Stimulated activated CD8-positive, alpha-beta memory T cell treated with anti-CD3 and anti-CD28 coated beads, Interleukin-2, amount 100 ng/mL, for 1 hour (primary cell): ENCODE measurements at places on chromosomes 5 and 9.

DNA sequence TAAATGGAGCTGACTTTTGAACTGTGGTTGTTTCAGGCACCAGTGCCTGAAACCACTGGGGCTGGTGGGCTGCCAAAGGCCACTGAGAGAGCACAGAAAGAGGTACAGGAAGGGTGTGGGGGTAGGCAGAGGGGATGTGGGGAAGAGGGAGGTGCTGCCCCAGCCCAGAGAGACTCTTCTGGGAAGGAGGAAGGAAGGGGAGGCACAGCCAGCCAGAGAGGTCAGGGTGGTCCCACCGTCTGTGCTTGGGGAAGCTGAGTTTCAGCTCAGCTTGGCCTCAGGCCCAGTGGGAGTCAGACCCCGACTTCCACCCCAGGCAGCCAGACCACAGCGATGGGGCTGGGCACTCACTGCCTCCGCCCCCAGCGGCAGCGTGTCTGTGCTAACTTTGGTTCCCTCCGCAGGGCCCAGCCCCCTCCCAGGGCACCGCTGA lies 8.6 kb upstream of the PHYKPL start:
- no peak for DNase-seq

DNA sequence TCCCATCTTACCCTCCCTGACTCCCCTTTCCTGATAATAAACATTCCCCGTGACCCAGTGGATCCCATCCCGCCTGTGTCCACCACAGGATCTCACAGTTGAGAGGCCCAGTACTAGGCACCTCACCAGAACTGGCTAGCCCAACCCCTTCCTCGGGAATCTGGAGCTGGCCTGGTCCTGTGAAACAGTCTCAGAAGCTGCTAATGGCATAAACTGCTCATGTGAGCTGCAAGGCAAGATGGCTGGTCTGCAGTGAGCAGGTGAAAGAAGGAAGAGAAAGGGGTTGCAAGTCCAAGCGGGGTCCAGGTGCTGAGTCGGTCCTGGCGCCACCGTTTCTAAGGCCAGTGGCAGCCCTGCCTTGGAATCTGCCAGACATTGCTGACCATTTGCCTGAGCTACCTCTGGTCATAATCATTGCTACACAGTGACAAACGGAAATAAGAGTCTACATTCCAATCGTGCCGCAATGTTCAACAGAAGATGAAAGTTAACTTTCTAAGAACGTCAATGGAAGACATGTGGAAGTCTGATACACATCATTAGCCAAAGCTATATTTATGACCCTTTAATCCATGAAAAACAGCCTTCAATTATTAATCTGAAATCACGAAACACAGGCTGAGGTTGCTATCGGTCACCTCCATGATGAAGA lies 33.7 kb downstream of the DNAH5 start:
- DNase-seq, result no peak

DNA sequence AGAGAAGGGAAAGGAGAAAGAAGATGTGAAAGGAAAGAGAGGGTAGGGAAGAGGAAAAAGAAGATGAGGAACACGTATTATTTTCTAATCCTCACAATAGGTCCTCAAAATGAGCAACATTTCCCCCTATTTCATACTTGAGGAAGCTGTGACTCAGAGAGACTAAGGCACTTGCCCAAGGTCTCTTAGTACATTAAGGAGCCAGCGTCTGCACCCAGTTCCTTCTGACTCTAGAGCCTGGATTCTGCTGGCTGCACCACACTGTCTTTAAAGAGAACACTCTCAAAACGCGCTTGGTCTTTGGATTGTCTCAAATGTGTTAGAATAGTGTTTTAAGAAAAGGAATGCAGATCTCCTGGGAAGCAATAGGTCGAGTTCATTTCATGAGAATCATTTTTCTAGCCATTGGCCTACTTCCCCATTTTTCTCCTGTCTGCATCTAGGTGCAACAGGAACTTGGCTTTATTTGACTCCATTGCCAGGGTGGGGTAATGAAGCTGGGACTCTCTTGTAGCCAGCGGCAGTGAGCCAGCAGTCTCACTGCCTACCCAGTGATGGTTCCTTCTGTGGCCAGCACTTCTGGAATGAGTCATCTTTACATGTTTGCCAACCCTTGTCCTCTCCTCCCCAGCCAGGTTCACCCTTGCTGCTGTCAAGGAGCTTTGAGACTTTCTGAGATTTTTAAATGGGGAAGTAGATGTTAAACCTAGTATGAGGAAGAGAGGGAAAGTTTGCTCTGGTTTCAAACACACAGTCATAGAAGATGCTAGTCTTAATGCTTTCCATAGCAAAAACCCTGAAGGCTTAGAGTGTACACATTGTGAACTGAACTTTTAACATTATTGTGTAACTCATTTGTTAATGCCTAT lies 82.7 kb downstream of the DOCK8 start:
- no peak for DNase-seq

DNA sequence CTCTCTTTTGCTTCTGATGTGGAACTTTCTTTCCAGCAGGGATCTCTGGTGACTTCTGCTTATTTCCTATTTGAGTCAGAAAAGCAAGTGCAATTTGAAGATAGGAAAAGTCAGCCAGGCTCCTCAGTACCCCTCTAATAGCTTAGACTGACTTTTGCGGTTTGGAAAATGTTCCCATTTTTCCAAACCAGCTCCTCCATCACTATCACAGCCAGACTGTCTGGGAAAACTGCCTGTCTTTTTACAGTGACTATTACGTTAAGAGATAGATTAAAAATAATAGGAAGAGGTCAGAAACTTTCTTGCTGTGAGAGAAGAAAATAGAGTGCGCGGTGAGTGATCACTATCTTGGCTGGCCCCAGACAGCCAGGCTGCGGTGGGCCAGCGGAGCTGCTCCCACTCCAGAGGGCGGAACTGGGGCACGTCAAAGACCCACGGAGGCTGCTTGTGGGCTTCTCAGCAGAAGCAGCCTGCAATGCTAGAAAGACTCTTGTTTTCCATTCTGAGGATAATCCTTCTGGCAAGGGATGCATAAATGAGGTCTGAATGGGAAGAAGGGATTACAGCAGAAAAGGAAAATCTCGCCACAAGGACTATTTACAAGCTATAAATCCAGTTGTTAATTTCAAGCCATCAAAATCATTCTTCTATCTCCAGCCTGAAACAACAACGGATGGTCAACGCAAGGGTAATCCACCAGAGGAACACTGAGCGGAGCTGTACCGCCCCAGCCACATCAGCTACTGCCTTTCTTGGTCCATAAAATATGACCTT lies 151.0 kb upstream of the MSX2 start:
- no peak for DNase-seq

DNA sequence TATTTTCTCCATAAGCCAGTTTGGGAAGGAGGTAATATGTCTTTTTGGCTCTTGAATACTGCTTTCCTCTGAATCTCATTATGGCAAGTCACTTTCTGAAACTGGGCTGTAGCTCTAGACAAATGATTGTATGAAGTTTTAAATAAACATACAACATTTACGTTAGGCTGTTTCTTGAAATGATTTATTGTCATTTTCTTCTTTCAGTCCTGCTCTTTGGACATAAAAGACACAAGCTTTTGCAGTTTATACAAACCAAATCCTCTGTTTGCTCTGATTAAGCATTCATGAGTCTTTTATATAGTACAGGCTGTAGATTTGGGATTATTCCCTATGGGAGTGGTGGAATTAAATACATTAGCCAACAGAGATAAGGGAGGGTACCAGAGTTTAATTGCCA lies 139.7 kb downstream of the CEP120 start:
- DNase-seq, result no peak

- DNase-seq, result no peak
These were observed 150.8 kb downstream of the HACD4 start for GRCh38 chr9:20880675-20881074.

GRCh38 chr9:93276973-93277372 lies 93.0 kb downstream of the WNK2 start:
- DNase-seq, result no peak

DNA sequence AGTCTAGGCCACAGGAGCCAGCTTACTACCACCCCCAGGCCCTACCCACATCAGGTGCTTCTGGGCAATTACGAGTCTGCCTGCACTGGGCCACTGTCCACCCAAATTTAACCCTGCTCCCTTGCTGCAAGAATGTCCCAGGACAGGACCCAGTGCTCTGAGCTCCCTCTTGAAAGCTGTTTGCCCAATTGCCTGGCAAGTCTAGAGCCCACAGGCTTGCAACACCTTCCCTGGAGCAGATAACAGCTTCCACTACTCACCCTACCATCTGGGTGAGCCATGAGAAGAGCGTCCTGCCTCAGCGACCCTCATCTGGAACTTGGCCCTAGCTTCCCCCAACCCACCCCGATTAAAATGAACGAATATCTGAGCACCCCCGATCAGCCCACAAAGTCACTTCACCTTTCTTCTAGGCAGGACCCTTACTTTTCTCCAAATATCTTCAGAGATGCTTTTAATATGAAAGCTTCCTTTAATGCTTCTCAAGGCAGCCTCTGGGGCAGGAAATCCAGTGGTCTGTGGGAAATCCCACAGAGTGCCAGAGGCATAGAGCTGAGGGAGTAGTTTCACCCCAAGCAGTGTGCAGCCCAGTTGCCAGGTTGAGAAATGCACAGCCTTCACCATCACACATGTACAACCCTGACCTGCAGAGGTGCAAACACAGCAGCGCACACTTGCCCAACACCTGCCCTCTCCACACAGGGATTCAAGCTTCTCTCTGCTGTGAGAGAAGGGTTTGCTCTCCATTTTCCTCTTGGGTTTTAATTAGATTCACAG lies 10.6 kb downstream of the ACSL6 start:
- DNase-seq, result no peak

DNA sequence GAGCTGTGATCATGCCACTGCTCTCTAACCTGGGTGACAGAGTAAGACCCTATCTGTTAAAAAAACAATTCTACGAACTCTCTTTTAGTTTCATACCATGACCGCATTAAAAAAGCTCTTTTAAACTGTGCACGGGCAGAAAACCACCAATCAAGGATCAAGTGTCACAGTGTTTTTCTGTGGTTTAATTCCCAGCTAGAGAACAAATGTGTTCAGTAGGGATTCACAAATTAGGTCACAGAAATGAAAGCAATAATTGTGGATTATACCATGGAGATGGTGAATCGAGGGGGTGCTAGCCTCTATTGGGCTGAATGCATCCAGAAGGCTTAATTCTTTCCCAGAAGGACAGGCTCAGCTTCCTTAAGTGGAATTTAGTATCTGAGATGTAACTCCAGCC lies 79.1 kb downstream of the ATG10 start:
- no peak for DNase-seq

DNA sequence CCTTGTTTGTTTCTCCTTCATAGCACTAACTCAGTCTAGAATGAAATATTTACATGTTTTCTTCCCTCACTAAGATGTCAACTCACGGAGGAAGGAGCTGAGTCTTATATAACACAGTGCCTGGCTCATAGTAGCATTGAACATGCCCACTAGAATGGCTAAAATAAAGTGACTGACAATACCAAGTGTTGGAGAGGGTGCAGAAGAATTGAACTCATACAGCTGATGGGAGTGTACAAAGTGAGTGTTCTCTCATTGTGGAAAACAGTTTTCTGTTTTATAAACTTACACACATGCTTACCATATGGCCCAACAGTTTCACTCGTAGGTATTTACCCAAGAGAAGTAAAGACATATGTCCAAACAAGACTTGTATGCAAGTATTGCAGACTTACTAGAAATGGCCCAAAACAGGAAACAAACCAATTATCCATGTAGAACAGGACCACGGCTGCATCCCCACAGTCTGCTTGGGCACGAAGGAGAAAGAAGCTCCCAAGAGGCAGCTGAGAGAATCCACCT lies 87.5 kb downstream of the PPARGC1B start:
- DNase-seq, result no peak

- DNase-seq, result no peak
These were observed 438.9 kb upstream of the WWC1 start for GRCh38 chr5:167852515-167852914.

- no peak for DNase-seq
These were observed 18.6 kb downstream of the STKLD1 start for GRCh38 chr9:133394687-133395271.

GRCh38 chr9:20001058-20001457 lies 212.2 kb upstream of the SLC24A2 start:
- no peak for DNase-seq

GRCh38 chr5:85604378-85604777 lies 1013.4 kb upstream of the COX7C start:
- DNase-seq, result no peak

DNA sequence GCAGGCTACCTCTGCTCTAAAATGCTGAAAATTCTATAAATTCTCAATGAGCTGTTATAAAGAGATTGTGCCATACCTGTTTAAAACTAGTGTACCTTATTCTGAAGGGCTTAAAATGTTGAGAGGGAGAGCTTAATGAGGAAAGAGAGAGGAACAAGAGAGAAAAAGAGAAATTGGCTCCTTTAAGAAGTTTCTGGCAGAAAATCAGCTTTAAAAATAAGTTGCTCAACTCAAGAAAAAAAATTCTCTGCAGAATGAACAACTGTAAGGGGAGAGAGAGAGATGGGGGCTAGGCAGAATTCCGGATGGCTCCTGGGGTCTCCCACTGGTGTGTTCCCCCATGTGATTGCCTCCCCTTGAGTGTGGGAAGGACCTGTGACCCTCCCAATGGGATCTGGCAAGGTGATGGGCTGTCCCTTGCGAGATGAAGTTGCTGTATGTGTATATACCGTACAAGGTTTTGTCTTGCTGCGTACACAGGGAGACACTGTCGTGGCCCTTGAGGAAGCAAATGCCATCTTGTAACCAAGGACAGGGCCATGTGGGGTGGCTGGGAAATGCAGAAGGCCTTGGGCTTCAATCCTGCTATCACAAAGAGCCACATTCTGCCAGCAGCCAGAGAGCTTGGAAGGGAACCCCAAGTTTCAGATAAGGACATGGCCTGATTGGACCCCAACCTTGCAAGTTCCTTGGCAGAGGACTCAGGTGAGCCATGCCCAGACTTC lies 64.3 kb upstream of the S1PR3 start:
- DNase-seq, result no peak

- no peak for DNase-seq
These were observed 62.3 kb downstream of the THBS4 start for GRCh38 chr5:80097451-80097850.

DNA sequence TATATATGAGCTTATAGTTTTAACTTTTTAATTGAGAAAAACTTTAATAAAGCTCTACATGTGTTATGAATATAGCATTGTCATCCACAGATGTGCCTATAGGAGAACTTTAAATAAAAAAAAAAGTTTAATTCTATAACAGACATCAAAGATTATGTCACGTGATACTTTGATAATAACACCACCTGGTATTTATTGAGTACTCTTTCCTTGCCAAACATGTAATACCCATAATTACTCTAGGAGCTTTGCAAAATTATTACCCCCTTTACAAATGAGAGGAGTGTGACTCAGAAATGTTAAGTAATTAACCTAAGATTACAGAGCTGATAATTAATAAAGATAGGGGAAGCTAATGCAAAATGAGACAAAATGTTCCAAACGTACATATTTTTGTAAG lies 43.0 kb downstream of the ITGA2 start:
- DNase-seq, result no peak

DNA sequence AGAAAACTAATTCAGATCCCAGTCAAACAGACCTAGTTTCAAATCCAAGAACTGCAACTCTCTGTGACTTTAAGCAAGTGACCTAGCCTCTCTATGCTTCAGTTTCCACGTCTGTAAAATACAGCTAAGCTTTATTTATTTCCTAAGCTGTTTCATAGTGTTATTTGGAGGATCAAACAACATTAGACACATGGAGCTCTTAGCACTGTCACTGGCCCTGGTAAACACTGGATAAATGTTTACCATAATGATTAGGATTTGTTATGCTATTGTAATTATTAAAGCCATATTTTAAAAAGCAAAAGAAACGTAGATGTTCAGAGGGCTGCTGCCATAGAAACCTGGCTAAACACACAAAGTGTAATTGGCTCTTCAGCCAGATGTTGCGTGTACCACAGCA lies 26.6 kb upstream of the C5orf58 start:
- no peak for DNase-seq

GRCh38 chr9:34279411-34279810 lies 49.7 kb downstream of the KIF24 start:
- no peak for DNase-seq

- no peak for DNase-seq
These were observed 1.4 kb upstream of the IPPK start for GRCh38 chr9:92671323-92671722.
